ENCODE measurements at places on chromosomes 16 and 17.
A peak's percentile ranks its signal among the peaks of the same experiment; 100 is the strongest.

DNA sequence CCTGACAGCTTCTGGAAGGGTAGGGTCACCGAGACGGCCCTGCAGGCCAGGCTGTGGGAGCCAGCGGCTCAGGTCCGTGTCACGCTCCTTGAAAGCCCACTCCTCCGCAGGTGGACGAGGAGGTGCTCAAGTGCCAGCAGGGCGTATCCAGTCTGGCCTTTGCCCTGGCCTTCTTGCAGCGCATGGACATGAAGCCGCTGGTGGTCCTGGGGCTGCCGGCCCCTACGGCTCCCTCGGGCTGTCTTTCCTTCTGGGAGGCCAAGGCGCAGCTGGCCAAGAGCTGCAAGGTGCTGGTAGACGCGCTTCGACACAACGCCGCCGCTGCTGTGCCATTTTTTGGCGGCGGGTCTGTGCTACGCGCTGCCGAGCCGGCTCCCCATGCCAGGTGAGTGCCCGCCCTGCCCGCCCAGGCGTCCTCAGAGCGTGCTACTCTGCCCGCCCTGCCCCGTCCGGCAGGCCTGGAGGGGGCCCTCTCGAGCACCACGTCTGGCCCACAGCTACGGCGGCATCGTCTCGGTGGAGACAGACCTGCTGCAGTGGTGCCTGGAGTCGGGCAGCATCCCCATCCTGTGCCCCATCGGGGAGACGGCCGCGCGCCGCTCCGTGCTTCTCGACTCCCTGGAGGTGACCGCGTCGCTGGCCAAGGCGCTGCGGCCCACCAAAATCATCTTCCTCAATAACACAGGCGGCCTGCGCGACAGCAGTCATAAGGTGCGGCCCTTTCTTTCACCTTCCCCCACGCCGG, 1.3 kb downstream of the NAGS start:
- DNase-seq = peak; percentile 60

DNA sequence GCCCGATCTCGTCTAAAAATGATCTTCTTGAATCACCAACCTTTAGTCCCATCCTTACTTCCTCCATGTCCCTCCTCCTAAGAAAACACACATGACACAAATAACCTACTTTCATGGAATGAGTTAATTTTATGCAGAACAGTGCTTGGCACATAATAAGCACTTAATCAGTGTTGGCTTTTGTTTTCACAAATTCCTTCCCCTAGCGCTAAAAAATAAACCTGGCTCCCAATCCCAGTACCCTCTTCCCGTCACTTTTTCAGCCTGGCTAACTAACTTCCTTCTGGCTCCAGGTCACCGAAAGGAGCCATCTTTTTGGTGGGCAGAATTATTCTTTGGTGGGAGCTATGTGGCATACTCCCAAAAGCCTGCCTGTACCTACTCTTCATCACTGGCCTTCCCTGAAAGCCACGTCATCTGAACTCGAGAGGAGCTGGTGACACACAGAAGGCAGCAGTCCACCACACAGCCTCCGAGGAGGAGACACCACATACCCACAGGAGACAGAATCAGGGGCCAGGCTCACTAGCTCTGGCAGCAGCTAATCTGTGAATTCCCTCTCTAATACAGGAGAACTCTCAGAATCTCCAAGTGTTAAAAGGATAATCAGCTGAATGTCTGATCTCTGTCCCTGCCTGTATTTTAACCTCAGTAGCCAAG, 114.5 kb downstream of the SMG6 start:
- DNase-seq = no peak

- DNase-seq = no peak
Observed at GRCh38 chr16:16186820-16187219, 36.5 kb downstream of the ABCC6 start.

DNA sequence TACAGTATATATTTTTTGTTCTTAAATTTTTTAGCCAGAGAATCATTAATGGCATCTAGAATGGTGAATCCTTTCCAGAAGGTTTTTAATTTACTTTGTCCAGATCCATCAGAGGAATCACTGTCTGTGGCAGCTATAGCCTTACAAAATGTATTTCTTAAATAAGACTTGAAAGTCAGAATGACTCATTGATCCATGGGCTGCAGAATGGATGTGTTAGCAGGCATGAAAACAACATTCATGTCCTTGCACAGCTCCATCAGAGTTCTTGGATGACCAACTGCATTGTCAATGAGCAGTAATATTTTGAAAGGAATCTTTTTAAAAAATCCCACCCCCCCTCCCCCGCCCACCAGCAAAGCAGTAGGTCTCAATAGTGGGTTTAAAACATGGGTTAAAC, 51.4 kb downstream of the CACNG1 start:
- no peak for DNase-seq

DNA sequence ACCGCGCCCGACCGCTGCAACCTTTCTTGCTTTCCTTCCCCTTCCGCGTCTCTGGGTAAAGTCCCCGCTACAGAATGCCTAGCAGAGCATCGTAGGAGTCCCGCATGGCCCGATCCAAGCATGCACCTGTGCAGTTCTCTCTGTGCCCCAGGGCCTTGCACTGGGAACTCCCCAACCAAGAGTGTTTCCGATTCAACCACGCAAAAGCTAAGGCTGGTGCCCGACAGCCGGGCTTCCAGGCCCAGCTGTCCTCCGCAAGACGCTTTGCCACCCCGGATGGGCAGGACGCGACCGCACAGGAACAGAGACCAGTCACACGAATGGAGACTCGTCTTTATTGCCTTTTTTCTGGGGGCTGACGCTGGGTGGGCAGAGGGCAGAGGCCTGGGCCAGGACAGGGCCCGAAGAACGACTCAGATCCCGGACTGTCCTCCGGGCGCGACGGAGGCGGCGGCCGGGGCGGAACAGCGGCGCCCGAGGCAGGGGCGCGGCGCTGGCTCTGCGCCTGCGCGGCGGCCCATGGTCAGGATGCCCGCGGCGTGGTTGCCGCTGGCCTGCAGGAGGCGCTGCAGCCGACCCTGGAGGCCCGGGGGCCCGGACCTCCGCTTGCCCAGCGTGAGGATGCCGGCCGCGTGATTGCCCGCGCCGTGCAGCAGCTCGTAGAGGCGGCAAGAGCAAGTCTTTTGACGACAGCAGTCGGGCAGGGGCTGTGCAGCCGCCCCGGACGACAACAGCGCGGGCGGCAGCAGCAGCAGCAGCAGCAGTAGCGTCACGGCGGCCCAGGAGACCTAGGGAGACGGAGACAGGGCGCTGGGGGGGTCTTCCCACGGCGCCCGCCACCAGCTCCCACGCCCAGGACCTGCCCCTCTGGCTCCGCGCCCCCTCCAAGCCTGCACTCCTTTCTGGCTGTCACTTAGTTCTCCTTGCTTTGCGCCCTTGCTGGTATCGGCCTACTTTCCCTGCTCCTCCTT, 1.2 kb downstream of the HCRT start:
- peak; percentile 95 for DNase-seq

GRCh38 chr16:27786923-27787625, 237.1 kb downstream of the KATNIP start:
- no peak for DNase-seq

DNA sequence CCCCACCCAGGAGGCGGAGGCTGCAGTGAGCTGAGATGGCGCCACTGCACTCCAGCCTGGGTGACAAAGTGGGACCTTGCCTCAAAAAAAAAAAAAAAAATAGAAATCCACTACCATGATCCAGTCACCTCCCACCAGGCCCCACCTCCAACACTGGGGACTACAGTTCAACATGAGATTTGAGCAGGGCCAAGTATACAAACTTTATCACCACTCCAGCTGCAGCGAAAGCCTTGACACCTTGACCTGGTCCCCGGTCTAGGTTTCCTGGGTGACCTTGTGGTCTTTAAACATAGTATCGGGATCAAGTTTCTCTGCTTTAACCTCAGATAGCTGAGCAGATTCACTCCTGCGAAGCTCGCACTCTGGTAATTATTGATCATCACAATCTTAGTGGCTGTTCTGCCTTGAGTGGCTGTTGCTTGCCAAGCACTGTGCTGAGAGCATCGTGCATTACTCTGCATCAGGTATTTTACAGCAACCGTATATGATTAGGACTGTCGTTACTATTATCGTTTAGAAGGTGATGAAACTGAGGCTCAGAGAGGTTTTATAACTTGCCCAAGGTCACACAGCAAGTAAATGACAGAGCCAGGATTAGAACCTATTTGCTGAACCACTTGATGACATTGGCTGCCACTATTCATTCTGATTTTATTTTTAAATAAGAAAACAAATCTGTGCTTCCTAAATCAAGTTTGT, 50.3 kb upstream of the MEAK7 start:
- DNase-seq = no peak

DNA sequence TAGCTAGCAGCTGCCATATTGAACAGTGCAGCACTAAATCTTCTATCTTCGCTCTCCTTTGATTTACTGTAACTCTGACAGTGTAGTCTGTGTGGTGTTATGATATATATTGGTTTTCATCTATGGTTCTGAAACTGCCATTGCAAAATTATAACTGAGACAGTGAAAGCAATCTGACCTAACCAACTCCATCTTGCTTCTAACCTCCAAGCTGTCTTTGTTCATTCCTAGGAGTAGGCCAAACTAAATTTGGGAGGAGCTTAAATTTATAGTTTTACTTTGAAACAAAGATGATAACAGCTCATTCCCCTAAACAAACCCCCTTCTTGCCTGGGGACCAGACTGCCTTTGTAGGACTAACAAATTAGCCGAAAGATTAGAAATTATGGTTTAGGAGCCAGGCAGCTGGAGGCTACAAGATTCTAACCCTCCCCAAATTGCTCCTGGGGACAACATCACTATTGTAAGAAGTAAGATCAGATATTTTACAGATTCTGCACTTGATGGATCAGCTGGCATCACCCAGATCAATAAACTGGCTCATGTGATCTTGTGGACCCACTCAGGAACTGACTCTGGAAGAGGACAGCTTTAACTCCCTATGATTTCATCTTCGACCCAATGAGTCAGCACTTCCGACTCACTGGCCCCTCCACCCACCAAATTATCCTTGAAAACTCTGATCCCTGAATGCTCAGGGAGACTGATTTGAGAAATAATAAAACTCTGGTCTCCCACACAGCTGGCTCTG, 47.0 kb upstream of the FBXO47 start:
- no peak for DNase-seq

- DNase-seq = no peak
Observed at GRCh38 chr17:49201481-49201927, 8.9 kb downstream of the GNGT2 start.

GRCh38 chr17:65511316-65511715, 50.1 kb downstream of the AXIN2 start:
- no peak for DNase-seq

Measured in GM13977 (cell line).